ENCODE measurements at places on chromosomes 12 and 14.

- DNase-seq: no peak
Observed at GRCh38 chr12:81332054-81332453, 254.2 kb downstream of the ACSS3 start.

- DNase-seq: no peak
Observed at GRCh38 chr14:20733684-20734429, 11.8 kb upstream of the EDDM3A start.

DNA sequence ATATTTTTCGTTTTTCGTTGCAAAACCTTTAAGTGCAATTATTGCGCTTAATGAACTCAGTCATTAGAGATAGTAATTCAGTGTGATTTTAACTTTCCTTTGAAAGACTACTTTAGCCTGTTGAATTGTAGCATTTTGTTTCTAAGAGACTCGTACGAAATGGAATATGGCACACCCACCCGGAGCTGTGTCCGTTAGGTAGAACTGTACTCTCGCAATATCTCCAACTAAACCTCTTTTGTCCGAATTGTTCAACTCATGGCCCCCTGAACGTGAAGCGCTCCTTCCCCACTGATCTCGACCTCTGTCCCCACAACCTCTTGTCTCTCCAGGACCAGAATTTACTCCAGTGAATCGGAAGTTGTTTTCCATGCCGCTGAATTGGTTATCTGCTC lies 800 bp downstream of the PCNX4 start:
- no peak for DNase-seq

GRCh38 chr14:94354638-94355185 lies 31.6 kb upstream of the SERPINA6 start:
- DNase-seq: no peak

- no peak for DNase-seq
Observed at GRCh38 chr14:100290607-100291304, 15.5 kb downstream of the SLC25A29 start.

- no peak for DNase-seq
Observed at GRCh38 chr12:77054851-77055250, 10.5 kb downstream of the E2F7 start.

- no peak for DNase-seq
Observed at GRCh38 chr14:89563471-89563870, 146.4 kb upstream of the FOXN3 start.

GRCh38 chr14:36344211-36344610 lies 23.8 kb upstream of the MBIP start:
- DNase-seq: no peak

GRCh38 chr12:93135286-93136239 lies 206.5 kb upstream of the EEA1 start:
- DNase-seq: no peak

- DNase-seq: no peak
Observed at GRCh38 chr14:104795781-104796686, 486 bp upstream of the AKT1 start.

- no peak for DNase-seq
Observed at GRCh38 chr14:105390849-105391500, 7.4 kb upstream of the TEX22 start.

GRCh38 chr12:30707613-30708342 lies 12.1 kb upstream of the IPO8 start:
- DNase-seq: no peak

DNA sequence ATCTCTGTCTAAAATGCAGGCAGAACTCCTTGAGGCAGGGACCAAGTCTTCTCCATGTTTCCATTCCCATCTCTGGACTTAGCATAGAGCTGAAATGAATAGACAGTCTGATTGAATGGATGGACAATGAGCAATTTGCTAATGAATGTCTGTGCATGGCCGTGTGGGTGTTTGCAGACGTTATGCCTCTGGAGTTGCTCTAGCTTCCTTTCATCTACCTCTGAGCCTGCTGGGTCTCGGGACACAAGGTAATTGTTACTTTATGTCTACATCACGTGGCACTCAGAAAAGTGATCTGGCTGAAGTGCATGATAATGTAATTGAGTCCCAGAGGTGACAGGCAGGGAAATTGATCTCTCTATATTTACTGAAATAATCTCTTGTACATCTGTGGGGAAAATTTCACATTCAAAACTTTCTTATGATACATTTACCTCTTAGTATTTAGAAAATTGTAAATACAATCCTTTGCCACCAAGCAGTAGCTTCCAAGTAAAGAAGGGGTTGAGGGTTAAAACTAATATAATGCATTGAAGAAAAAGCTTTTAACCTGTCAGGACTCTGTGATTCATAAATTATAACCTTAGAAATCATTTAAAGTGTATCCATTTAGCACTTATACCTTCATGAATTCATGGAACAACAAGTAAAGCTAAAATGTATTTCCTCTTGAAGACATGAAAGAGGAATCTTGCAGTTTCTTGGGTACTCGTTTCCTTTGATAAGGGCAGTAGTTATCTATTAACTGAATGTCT lies 424.1 kb downstream of the APAF1 start:
- no peak for DNase-seq

DNA sequence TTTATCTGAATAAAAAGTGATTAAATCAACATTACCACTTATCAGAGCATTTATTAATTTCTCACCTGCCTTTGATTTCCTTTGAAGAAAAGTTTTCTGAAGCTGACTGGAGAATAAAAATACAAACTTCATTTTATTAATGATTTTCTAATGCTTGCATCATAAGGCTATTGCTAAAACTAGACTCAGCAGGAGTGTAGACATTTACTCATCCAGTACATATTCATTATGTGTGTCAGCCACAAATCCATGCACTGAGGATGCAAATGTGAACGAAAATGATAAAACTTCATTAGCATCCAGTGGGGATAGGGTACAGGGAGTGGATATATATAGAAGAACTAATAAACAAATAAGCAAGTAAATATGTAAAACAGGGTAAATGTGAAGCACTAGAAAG lies 74.6 kb downstream of the SLCO1B3 start:
- DNase-seq: no peak

- DNase-seq: peak; percentile 37
Observed at GRCh38 chr12:61554268-61555008, 705.8 kb upstream of the USP15 start.

DNA sequence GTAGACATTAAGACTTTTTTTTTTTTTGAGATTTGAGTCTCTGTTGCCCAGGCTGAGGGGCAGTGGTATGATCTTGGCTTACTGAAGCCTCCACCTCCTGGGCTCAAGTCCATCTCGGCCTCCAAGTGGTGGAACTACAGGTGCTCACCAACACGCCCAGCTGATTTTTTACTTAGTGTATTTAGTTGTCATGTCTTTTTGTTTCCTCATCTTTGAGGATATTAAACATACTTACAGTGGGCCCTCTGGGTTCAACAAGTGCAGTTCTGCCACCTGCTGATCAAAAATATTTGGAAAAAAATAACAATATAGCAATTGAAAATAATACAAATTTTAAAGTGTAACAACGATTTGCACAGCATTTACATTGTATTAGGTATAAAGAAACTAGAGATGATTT lies 4.4 kb upstream of the B4GALNT1 start:
- no peak for DNase-seq

GRCh38 chr14:43475757-43476156 lies 1031.3 kb downstream of the FSCB start:
- peak; percentile 8 for DNase-seq

DNA sequence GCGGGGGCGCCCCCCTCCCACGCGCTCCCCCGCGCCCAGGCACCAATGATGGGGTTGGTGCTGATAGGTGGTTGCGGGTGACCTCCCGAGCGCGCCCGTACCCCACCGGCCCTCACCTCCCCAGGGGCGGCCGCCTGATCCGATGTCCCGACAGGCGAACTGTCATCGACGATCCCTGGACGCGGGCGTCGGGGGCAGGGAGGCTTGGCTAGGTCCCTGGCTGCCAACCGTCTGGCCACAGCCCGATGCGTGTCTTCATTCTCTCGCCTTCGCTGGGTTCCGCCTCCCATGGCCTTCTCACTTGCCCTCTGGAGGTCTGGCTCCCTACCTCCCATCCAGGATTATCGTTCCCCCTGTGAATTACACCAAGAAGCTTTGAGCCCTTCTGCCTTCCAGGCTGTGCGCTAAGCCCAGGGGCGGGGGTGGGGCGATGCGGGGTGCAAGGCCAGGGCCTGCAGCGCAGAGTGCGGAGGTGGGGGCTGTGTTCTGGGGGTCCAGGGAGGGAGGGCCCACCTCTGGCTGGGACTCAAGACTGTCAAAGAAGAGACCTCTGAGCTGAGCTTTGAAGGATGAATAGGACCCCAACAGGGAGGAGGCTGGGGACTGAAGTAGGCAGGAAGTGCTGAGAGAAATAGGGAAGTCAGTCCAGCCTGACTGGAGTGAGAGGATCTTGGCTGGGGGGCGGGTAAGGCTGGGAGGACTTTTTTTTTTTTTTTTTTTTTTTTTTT lies 7.7 kb upstream of the RACGAP1 start:
- DNase-seq: no peak

DNA sequence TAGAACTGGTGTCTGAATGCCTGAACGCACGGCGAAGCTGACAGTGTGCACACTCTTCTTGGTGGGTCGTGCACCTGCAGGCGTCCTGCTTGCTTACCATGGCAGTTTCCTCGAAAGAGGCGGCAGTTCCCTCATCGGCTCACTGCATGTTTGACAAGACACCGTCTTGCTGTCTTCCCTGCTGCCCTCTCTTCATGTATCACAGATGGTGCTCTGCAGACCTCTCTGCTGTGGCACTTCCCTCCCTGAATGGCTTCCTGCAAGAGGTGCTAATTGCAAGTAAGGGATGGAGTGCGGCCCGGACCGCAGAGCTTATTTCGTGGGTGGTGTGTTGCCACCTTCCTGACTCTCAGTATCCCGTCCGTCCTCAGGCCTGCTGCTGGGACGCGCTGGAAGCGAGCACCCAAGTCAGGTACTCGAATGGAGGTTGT lies 156.7 kb upstream of the RTL1 start:
- no peak for DNase-seq

DNA sequence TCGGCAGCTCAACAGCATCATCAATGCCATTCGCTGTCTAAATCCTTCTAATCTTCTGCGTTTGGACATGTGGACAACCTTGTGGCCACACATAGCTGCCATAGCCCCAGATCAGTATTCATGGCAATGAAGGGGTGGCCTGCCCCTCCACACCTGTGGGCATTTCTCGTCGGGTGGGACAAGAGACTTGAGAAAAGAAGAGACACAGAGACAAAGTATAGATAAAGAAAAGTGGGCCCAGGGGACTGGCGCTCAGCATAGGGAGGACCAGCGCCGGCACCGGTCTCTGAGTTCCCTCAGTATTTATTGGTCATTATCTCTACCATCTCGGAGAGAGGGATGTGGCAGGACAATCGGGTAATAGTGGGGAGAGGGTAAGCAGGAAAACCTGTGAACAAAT lies 42.3 kb downstream of the MAGOHB start:
- no peak for DNase-seq

- DNase-seq: no peak
Observed at GRCh38 chr12:46237371-46238045, 31.3 kb downstream of the SLC38A1 start.

- DNase-seq: no peak
Observed at GRCh38 chr12:57452937-57453509, 2.1 kb upstream of the INHBE start.

DNA sequence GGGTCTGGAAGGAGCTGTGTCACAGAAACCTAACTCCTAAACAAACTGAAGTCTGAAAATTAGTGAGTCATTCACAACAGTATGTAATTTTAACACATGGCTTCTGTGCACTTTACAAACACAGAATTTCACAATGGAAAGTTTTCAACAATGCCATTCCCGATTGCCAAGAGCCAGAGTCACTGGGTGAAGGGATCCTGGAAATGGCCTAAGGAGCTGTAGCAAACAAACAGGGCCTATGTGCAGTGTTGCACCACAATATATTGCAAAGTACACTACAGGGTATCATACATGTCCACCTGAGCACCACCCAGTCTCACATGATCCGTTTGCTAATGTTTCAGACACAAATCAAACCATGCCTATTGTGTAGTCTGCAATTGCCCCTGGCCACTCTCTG lies 184.7 kb upstream of the OTX2 start:
- DNase-seq: no peak

DNA sequence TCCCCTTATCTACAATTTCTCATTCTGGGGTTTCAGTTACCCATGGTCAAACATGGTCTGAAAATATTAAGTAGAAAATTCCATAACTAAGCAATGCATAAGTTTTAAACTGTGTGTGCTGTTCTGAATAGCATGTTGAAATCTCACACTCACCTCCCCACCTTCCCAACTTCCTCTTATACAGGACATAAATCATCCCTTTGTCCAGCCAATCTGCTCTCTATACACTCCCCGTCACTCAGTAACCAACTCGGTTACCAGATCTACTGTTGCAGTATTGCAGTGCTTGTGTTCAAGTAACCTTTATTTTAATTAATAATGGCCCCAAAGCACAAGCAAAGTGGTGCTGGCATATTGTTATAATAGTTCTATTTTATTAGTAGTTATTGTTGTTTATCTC lies 420.5 kb downstream of the GXYLT1 start:
- DNase-seq: no peak

GRCh38 chr14:100662879-100663760 lies 63.6 kb upstream of the DLK1 start:
- no peak for DNase-seq

DNA sequence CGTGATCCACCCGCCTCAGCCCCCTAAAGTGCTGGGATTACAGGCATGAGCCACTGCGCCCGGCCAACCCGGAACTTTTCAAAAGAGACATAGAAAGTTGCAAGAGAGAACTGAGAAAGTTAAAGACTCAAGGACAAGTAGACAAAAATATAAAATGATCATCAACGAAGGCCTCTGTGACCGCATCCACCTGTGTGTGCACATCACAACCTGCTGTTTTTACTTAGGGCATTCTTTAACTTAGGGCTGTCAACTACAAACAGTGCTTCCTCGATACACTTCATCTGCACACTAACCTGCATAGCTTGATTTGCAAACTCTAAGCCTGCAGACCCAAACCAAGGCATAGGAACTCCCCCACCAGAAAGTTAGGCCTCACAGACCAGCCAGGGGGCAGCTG lies 14.8 kb downstream of the P2RX2 start:
- no peak for DNase-seq

All from epithelial cell of prostate (primary cell).